ENCODE measurements at places on chromosomes 13 and 19.

DNA sequence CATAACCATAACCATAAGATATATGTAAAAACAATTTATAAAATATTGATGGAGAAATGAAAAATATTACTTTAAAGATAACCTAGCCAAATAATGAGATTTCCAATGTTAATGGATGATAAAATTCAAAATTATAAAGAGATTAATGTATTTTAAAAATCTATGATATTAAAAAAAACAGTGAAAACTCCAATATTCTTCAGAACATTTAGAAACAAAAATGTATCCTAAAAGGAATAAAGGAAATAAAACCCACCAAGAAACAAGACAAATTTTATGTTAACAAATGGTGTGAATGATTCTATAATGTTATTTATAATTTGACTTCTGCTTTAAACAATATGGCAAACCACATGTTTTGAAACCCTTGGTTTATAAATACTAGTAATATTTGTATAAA lies 1587.8 kb downstream of the PCDH9 start:
- no peak for DNase-seq

DNA sequence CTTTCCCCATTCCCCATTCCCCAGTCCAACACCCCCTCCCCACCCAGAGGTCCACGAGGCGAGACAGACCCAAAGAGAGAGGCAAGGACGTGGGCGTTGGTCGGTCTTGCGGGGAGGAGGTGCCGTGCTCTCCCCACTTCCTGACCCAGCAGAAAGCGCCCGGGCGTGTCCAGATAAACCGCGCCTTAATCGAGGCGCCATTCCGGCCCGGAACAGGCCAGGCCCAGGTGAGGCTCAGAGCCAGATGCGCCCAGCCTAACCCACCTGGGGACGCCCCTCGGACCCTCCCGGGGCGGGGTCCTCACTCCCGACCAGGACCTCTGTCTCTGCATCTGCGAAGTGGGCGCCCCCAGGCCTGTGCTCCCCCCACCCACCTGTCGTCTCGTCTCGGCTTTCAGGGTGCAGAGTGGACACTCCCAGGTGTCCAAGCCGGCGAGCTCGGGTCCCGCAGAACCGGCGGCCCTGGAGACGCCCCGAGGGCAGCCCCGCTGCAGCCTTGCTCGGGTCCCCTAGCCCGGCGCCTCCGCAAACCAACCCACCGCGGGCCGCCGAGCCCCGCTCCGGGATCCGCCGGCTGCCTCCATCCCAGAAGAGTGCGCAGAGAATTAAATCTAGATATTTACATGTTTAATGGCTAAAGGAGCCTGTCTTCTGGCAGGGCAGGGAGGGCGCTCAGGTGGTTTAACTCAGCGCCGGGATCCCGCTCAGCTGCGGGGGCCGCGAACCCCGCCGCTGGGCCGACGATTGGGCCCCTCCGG lies 5.0 kb upstream of the ONECUT3 start:
- no peak for DNase-seq

- DNase-seq = no peak
Observed at GRCh38 chr13:73355134-73355533, 296.3 kb downstream of the KLF5 start.

DNA sequence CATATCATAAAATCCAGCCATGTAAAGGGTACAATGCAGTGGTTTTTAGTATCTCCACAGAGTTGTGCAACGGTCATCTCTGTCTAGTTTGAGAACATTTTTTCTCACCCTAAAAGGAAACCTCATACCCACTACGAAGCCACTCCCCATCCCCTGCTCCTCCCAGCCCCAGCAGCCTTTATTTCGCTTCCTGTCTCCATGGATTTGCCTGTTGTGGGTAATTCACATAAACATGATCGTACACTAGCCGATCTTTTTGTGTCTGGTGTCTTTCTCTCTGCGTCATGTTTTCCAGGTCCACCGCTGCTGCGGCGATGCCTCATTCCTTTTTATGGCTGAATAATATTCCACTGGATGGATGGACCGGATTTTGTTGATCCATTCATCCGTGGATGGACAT lies 28.6 kb downstream of the BICRA start:
- DNase-seq = no peak

DNA sequence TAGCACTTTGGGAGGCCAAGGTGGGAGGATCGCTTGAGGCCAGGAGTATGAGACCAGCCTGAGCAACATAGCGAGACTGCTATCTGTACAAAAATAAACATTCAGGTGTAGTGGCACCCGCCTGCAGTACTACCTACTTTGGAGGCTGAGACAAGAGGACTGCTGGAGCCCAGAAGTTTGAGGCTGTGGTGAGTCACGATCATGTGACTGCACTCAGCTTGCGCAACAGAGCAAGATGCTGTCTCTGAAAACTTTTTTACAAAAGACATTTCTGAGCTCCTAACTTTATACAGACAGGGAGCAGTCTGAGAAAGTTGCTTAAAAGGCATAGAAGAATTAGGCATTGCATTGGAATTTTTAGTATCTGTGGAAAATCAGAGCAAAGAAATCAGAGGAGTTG lies 10.4 kb upstream of the TBC1D4 start:
- no peak for DNase-seq
